ENCODE measurements at places on chromosomes 7 and 10. TPM values are rescaled to one million over a fixed set of nuclear protein-coding genes. Genes with fewer than 3 reads are reported as not detected.

The HOXA7 gene
- total RNA-seq, result not detected

The SLIT1 gene
- total RNA-seq, result under 0.01 TPM

The GARS1 gene
- total RNA-seq, result 244 TPM

The PHKG1 gene
- total RNA-seq, result 0.99 TPM

The STEAP1B gene
- total RNA-seq, result 25.9 TPM

The ATRNL1 gene
- 0.66 TPM for total RNA-seq

The GALNT17 gene
- total RNA-seq, result not detected

The CYP2C8 gene
- 0.33 TPM for total RNA-seq

The ZNF727 gene
- total RNA-seq, result 0.17 TPM

The PARG gene
- 39.0 TPM for total RNA-seq

The RNF148 gene
- total RNA-seq, result 1.3 TPM

The RNF32 gene
- 7.7 TPM for total RNA-seq

The GBX1 gene
- not detected for total RNA-seq

The MGMT gene
- 32.1 TPM for total RNA-seq

The CLRN3 gene
- not detected for total RNA-seq

The NEUROG3 gene
- not detected for total RNA-seq

The ZNF488 gene
- total RNA-seq, result not detected

The OR2F1 gene
- total RNA-seq, result not detected

The HOXA13 gene
- under 0.01 TPM for total RNA-seq

The PDE1C gene
- 0.50 TPM for total RNA-seq

The WDFY4 gene
- under 0.01 TPM for total RNA-seq

The MTURN gene
- 18.9 TPM for total RNA-seq

The DOCK1 gene
- total RNA-seq, result 86.0 TPM

The SCIN gene
- under 0.01 TPM for total RNA-seq

The USP6NL gene
- total RNA-seq, result 10.3 TPM

The FAM107B gene
- 31.6 TPM for total RNA-seq

The LIPF gene
- total RNA-seq, result 0.29 TPM

The EBF3 gene
- 16.5 TPM for total RNA-seq

The KIF11 gene
- total RNA-seq, result 3.3 TPM

The CFAP69 gene
- total RNA-seq, result 5.5 TPM

The SPDYE11 gene
- under 0.01 TPM for total RNA-seq

The GPRIN2 gene
- not detected for total RNA-seq

The SPDYE5 gene
- not detected for total RNA-seq

The BTBD16 gene
- total RNA-seq, result 0.15 TPM

The OR6V1 gene
- total RNA-seq, result not detected

The XPNPEP1 gene
- total RNA-seq, result 105 TPM

The NAPEPLD gene
- total RNA-seq, result 18.9 TPM

The ABCB4 gene
- 4.8 TPM for total RNA-seq

The C10orf62 gene
- not detected for total RNA-seq

The LRRC4 gene
- 0.33 TPM for total RNA-seq

The MMD2 gene
- not detected for total RNA-seq

The CACNB2 gene
- total RNA-seq, result 1.2 TPM

The H2BK1 gene
- total RNA-seq, result not detected

The SYNPO2L gene
- total RNA-seq, result not detected

The FAM204A gene
- total RNA-seq, result 71.6 TPM

The ADARB2 gene
- total RNA-seq, result not detected

All from smooth muscle cell of trachea (primary cell).